ENCODE measurements at places on chromosomes 2 and 18.

DNA sequence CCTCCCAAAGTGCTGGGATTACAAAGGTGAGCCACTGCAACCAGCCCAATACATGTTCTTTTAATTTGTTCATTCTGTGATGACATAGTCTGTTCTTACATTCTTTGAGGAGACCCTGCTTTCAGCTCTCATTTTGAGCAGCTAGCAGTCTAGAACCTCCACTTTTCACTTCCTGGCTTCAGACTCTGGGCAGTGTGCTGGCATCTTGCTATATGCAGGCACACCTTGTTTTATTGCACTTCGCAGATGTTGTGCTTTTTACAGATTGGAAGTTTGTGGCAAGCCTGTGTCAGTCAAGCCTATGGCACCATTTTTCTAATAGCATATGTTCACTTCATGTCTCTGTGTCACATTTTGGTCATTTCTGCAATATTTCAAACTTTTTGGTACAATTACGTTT lies 72.4 kb downstream of the PRKCE start:
- DNase-seq: no peak

DNA sequence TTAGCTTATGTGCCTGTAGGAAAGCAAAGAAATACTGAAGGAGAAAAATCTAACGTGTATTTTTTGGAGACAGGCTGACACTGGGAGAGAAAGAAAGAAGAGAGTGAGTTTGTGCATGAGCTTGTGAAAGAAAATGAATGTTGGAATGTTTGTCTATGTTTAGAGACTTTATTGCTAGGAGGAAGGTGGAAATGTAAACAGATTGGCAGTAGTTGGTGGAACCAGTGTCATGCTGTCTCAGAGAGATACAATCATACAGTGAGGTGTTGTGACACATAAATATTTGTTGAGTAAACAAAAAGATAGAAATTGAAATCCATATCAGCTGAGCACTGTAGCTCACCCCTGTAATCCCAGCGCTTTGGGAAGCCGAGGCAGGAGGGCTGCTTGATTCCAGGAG lies 222.2 kb upstream of the MEIS1 start:
- DNase-seq: no peak

- DNase-seq: no peak
Observed at GRCh38 chr2:51413726-51414125, 381.8 kb upstream of the NRXN1 start.

- DNase-seq: peak; percentile 18
Observed at GRCh38 chr2:60710707-60711106, 45.4 kb upstream of the PAPOLG start.

DNA sequence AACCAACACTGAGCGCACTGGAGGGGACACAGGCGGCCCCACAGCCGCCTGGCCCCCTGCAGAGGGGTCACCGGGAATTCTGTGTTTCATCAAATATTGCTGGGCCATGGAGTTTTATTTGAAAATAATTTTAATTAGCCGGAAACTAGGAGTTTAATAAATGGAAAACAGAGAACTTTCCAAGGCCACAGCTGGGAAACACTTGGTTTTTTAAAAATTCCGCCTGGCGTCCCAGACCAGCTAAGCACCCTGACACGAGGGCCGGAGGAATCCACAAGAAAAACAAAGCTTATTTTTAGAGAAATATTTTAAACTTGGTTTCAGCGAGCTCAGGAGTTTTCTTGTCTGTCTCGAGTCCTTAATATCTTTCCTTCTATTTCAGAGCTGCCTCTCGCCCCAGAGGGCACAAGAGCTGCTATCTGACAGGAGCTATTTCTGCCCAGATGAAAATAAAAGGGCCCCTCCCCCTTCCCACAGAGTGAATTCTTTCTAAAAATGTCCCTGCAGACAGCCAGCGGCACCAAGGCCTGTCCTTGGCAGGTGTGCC lies 8.2 kb downstream of the ZFP36L2 start:
- no peak for DNase-seq

- no peak for DNase-seq
Observed at GRCh38 chr2:197088694-197089093, 162.2 kb upstream of the PGAP1 start.

- DNase-seq: no peak
Observed at GRCh38 chr18:63980896-63981460, 11.1 kb downstream of the SERPINB8 start.

GRCh38 chr2:100976645-100977391 lies 25.3 kb upstream of the RPL31 start:
- DNase-seq: no peak

DNA sequence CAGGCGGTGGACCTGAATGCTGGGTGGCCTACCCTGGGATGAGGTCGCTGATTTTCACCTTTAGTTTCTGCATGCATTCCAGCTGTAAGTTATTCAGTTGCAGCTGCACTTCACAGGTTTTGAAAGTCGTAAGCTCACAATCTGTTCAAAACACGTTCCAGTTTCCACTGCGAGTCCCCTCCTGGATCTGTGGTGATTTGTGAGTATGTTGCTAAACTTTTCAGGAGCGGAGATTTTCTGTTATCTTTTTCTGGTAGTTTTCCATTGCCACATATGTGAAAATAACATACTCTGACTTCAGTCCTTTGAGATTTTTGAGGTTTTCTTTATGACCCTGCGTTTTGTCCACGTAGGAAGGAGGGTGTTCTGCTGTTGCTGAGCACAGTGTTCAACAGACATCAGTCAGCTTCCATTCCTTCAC lies 102.1 kb downstream of the SNTG2 start:
- DNase-seq: no peak

GRCh38 chr2:235078914-235079472 lies 127.2 kb downstream of the SH3BP4 start:
- no peak for DNase-seq

DNA sequence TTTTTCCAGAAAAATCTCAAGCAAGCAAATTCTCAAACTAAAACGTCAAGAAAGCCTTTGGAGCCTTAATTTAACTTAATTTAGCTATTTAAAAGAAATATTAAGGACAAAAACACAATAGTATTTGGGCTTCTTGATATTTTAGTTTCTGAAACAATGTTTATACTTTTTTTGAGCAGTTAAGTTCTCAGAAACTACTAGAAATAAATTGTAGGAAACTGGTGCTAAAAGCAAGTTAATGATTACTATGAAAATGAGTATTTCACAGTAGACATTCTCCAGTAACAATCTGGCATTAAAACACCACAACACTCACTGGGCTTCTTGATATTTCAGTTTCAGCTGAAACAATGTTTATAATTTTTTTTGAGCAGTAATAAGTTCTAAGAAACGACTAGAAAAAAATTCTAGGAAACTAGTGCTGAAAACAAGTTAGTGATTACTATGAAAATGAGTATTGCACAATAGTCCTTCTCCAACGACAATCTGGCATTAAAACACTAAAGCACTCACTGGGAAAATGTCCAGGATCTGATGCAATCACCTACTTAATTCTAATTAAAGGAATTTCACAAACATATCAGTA lies 45.1 kb downstream of the TRAK2 start:
- no peak for DNase-seq

DNA sequence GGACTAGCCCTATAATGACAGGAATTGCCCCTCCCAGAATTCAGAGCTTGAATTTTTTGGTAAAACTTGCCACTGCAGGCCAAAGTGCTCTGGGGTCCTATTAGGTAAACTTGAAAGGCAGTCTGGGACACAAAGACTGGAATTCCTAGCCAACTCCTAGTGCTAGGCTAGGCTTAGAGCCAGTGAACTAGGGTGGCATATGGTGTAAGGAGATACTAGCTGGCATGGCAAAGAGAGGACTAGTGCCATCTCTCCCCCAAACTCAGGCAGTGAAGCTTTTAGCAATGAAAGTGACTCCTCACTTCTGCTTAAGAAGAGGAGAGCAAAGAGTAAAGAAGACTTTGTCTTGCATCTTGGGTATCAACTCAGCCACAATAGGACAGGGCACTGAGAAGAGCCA lies 410.5 kb upstream of the CNTNAP5 start:
- DNase-seq: no peak

DNA sequence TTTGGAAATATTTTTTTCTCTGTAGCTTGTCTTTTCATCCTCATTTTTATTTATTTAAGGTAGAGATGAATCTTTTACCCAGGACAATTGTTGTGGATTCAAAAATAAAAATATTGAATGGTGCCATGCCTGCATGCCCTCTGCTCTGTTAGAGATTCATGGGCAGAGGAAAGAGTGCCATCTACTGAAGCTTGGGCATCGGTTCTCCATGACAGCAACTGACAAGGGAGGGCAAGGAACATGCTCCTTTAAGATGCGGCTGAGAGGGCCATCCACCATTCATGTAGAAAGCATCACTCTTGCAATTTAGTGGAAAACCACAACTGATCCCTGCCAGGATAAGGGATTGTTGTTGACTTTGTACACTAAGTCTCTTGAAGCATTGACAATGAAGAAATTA lies 79.9 kb downstream of the PARD3B start:
- no peak for DNase-seq

- no peak for DNase-seq
Observed at GRCh38 chr2:180101846-180102245, 94.7 kb upstream of the CWC22 start.

DNA sequence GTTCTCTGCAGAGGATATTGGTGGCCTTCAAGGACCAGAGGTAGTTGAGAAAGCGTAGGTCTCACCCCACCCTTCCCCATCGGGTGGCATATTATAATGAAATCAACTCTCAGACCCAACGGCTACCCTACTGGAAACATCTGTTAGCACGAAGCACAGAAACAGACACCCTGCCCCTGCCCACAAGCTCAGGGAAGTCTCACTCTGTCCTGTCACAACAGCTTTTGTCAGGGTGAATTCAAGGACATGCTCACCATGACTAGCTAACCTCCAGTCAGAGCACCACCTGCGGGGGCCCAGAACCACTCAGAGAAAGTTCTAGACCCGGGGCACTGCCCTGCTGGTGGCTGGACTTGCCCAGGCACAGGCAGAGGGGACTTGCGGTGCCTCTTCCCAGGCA lies 3.5 kb upstream of the B3GNT7 start:
- no peak for DNase-seq

- no peak for DNase-seq
Observed at GRCh38 chr2:230757476-230757875, 44.8 kb downstream of the CAB39 start.

DNA sequence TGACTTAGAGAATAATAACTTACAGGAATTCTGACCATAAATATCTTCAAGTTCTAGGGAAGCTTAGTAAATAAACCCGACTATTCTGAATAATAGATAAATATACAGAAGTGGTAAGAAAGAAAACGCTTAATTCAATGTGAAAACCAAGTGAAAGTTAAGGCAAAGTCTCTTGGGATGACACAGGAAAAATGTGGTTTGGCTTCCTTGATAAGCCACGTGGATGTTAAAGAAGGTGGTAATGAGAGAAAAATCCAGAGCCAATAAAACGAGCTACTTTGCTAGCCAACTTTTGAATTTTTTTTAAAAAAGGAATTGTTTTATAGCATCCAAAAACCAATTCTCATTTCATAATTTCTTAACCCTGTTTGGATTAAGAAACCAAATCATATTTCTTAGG lies 166.2 kb upstream of the VRK2 start:
- DNase-seq: no peak

DNA sequence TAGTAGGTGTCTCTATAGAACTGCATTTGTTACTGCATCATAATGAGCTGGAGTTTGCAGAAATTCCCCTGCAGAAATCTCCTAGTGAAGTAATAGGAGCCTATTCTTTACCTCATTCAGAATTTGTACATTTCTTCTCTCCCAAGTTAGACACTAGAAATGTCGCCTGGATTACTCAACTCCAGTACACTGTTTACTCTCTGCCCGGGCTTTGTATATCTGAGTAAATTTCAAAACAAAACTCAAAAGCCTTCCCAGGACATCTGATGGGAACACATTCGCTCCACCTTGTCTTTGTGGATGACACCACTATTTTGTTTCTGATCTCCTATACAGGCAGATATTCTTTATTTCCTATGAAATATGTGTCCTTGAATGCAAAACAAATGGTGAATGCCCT lies 76.8 kb downstream of the POU3F3 start:
- no peak for DNase-seq

DNA sequence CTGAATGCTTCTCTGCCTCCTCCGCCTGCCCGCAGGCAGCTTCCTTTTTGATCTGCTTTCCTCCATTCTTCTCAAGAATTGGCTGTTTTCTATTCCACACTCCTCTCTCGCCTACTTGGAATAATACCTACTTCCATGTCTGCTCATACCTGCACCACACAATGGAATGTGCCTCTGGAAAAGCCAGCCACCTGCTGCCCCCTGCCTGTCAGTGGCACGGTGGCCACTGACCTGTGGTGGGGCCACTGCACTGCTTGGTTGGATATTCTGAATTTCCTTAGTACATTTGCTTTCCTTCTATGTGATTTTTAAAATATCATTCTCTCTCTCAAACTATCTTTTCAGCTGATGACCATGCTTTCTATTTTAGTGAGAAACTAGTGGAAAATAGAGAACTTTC lies 406.9 kb downstream of the DCDC2C start:
- no peak for DNase-seq
